ENCODE measurements at places on chromosomes 1 and 21.

GRCh38 chr1:82845866-82846265 lies 1045.1 kb downstream of the ADGRL2 start:
- no peak for DNase-seq

- no peak for DNase-seq
Observed at GRCh38 chr1:201192261-201192788, 1.7 kb downstream of the IGFN1 start.

GRCh38 chr1:206937425-206937824 lies 8.8 kb downstream of the PIGR start:
- no peak for DNase-seq

DNA sequence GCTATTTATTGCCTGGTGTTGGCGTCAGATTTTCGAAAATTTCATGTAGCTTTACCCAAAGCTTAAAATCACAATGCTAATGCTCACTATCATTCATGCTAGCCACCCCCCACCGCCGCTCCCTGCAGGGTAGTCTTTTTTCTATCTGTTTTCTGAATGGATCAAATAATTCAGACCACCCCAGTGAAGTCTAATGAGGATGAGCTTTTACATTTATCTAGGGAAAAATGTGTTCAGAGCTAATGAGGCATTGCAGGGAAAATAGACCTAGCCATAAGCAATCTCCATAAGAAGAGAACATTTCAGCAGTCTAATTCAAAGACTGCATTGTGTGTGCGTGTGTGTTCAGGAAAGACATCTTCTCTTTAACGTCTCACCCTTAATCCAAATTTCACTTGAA lies 533.0 kb upstream of the PRMT6 start:
- no peak for DNase-seq

DNA sequence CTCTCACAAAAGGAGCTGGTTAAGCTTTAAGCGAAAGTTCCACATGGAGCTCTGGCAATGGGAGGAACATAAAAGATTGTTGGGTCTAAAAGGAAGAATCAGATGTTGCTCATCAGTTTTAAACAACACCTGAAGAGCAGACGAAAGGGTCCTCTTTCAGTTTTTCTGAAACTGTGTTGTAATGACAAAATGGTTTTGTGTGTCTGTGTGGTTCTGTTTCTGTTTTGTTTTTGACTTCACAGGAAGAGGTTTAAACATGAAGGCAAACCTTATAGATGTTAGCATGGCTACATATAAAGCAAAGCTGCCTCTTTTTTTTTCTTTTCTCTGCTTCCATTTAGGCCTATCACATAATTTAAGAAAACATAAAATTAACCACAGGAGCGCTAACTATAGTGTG lies 136.1 kb downstream of the ZP4 start:
- DNase-seq: no peak

DNA sequence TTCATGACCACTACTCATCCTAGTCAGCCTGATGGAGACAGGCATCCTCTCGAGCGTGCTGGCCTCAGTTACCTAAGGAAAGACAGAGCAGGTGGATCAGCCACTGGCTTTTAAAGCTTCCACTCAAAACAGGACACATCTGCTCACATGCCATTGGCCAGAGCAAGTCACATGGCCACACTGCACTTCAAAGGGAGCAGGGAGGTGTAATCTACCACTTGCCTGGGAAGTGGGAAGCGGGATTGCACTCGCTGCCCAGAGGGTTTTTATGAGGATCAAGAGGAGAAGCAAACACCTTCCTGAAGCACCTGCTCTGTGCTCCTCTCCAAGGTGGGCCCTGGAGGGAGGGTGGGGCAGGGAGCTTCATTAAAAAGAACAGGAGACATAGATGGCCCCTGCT lies 108.0 kb downstream of the TAS1R2 start:
- no peak for DNase-seq

GRCh38 chr1:38014724-38015424 lies 2.3 kb downstream of the UTP11 start:
- DNase-seq: no peak

GRCh38 chr1:158458263-158458662 lies 3.4 kb upstream of the OR10K1 start:
- no peak for DNase-seq

DNA sequence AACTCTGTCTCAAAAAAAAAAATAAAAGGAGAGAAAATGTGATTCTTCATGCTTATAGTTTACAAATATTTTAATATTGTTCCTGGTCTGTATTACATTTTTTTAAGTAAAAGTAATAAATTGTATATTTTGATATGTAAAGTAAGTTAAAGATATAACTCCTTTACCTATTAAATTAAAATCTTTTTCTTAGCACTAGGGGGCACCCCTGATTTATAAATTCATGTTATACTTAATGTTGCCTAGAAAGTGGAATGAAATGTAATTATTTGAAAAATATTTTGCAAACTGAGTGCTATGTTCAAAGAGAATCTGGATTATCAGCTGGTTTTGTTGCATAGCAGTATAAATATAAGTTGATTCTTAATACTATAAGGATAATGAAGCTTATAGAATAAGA lies 49.2 kb downstream of the RALGPS2 start:
- no peak for DNase-seq

DNA sequence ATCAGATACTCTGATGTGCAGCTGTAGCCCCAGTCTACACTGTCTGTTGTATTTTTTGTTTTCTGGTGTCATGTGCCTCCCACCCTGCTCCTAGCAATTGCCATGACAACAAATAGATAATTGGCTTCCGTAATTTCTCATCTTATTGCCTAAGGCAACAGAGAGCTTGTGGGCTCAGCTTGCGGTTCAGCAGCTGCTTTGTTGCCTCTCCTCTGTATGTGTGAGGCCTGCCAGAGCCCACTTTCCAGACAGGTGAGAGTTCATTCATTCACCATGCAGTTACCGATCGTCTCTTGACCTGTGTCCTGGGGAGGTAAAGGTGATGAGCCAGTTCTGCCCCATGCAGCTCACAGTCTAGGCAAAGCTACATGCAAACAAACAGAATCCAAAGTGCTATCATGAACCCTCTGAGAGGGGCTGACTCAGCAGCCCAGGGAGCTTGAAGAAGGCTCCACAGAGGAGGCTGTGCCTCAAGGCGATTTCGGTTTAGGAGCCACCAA lies 11.9 kb downstream of the LGALS8 start:
- no peak for DNase-seq

DNA sequence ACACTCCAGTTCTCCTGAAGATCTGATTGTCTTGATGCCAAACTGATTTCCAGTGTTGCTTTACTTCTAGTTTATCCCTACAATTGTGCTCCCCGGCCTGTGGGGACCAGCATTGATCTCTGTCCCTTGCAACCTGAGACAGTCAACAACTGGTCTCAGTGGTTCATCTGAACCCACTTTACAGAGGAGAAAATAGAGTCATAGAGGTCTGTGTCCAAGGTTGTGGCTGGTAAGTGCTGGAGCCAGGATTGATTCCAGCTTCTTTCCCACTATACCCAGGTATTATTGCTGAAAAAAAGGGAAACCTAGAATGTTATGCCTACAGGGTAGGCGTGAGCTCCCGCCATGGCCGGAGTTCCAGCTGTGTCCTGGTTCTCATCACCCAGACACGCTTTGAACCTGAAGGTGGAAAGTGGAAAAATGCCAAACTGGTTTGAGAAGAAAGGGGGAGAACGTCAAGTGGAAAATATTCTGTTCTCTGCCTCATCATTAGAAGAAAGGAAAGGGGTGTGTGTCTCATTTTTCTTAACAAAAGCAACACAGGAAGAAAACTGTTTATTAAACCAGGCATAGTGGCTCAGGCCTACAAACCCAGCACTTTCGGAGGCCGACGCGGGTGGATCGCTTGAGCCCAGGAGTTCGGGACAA lies 60.7 kb upstream of the ITPKB start:
- no peak for DNase-seq

- no peak for DNase-seq
Observed at GRCh38 chr1:204196068-204196795, at the start of gene KISS1. Gene KISS1 (minus strand): TSS chr1:204196491. CDS start chr1:204192876, 3,615 bp downstream.

- DNase-seq: no peak
Observed at GRCh38 chr1:156149374-156150332, 3.7 kb upstream of the SEMA4A start.

- DNase-seq: no peak
Observed at GRCh38 chr1:194047206-194047605, 860.8 kb upstream of the B3GALT2 start.

- DNase-seq: no peak
Observed at GRCh38 chr1:166184897-166185296, 18.1 kb upstream of the FAM78B start.

- peak; percentile 72 for DNase-seq
Observed at GRCh38 chr1:1371746-1372711, 3.0 kb downstream of the AURKAIP1 start.

DNA sequence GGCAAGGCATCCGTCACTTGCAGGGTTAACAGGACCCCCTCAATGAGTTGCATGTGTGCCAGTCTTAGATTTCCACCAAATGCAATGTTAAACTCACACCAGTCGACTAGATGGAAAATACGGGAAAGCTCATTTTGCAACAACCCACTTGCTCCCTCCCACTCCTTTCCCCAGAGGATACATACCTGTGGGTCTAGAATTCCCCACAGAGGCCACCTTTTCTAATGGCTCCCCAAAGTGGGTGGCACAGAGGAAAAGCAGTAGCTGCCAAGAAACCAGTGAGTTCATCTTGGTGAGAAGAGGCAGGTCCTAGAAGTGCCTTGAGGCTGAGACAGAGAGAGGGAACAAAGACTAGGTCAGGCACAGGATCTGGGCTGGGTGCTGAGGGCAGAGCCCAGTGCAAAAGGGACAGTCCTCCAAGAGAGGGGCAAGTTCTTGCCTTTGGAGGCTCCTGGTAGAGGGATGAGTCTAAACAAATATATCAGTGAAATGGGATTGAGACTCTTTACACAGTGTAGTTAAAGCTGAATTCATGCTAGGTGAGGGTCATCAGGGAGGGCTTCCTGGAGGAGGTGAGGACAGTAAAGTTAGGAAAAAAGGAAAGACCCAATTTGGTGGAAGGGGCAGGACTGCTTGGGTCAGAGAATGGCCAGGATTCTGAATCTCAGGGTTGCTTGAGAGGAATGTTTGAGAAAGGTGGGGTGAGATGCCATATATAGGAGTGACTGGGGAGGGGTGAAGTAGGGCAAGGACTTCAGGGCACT lies 3.5 kb downstream of the KISS1 start:
- DNase-seq: no peak

GRCh38 chr1:153312570-153313186 lies at the start of gene PGLYRP3:
Gene PGLYRP3 (minus strand): TSS chr1:153312952. CDS start chr1:153310665, 2,287 bp downstream.
- no peak for DNase-seq

GRCh38 chr1:201269281-201269680 lies 14.0 kb upstream of the PKP1 start:
- DNase-seq: no peak

DNA sequence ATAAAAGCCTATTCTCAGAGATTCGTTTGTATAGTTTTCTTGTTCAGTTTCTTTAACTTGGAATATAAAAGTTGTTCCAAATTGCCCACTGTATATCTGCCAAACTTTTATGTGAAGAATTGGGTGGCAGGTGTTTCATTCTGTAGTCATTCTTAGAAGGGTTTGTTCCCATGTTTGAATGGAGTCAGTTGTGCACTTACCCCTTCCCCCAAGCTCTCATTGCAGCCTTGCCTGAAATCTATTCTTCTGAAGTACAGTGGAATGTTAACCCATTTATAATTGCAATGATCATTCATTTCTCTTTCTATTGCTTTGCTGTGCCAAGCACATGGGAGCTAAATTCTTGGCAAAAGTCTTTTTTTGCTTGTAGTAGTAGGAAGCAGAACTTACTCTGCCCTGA lies 375.3 kb upstream of the C1orf87 start:
- DNase-seq: no peak

DNA sequence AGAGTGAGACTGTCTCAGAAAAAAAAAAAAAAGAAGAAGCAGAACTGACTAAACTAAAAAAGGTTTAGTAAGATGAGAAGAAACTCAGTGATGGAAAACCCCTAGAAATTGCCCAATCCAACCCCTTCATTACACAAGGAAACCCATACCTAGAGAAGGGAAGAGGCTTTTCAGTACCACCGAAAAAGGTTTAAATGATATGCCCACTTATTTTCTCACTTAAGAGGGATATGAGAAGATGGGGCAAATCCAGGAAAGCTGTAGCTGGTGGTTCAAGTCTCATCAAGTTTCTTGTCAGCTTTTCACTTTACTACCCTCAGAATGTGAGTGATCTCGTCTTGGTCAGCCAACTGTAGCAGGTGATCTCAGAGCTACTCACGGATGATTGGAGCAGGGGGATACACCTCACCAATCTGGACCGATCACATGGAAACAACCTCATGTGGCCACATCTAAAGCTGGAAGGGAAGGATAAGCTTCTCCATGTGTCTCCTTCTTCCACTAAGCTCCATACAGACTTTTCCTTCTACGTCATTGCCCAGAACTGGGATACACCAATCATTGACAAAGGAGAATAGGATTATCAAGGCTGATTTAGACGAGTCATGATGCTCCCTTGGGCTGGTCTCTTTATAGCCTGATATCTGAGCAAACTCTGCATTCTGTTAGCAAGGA lies 126.7 kb upstream of the POU3F1 start:
- DNase-seq: no peak

DNA sequence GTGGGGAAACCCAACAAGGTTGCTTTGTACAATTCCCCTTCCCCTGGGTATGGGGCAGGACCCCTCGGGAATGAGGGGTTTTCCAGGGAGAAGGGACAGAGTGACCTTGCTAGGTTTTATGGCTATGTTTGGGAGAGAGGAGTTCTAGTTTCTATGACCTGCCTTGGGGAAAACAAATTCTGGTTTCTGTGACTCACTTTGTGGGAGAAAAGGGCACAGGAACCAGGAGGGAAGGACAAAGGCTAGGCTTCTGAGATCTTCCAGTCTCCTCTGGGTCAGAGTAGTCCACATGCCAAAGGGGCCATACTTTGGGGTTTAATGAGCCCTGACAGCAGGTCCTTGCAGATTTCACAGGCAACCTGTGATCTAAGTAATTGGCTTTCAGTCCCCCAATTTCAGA lies 5.5 kb upstream of the PTGER3 start:
- DNase-seq: no peak

- no peak for DNase-seq
Observed at GRCh38 chr1:116242741-116243140, 130.3 kb upstream of the ATP1A1 start.

- DNase-seq: no peak
Observed at GRCh38 chr1:99613716-99614115, 32.2 kb upstream of the PALMD start.

DNA sequence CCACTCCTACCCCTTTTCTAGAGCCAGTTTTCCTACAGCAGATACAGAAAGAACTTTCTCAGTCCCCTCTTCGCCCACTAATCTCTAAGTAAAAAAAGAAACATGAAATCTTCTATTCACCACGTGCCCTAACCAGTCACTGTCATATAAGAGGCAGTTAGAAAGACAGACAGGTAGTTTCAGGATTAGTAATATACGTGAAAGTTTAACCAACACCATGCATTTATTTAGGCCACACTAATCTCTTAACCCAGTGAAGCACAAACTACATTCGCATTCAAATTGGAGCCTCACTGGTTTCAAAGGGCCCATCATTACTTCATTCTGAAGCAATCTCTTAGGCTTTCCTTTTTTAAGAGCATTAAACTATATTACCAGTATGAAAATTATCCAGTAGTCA lies 10.1 kb downstream of the GPATCH2 start:
- no peak for DNase-seq

DNA sequence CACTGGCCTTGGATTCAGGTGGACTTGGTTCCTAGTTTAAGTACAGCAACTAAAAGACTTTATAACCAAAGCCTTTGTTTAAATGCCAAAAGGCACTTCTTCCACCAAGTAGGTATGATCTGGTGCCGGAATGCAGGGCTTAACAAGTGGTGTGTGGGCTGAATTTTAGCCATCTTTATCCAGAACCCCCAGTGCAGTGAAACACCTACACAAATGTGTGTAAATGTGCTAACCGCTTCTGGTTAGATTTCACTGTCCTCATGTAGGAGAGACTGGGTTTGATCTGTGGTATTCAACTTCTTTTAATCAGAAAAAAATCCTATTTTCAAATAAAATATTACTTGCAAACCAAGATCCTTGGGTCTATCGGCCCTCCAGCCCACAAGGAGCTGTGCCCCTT lies 10.3 kb downstream of the SLAMF1 start:
- DNase-seq: no peak

Data from stimulated activated CD4-positive, alpha-beta T cell treated with anti-CD3 and anti-CD28 coated beads, Interleukin-15, amount 100 ng/mL, for 48 hours (primary cell).